Activated CD4-positive, alpha-beta T cell treated with anti-CD3 and anti-CD28 coated beads, Interleukin-2, amount 50 U/mL, for 24 hours (primary cell): ENCODE measurements at places on chromosomes 16 and 17.
A peak's percentile ranks its signal among the peaks of the same experiment; 100 is the strongest.

- no peak for DNase-seq
These were observed 16.9 kb upstream of the GLIS2 start for GRCh38 chr16:4298761-4299522.

- no peak for DNase-seq
These were observed 58.3 kb downstream of the CCT6B start for GRCh38 chr17:34902831-34903547.

GRCh38 chr17:43768382-43768781, 9.8 kb upstream of the SOST start:
- DNase-seq, result no peak

- DNase-seq, result no peak
These were observed 805.3 kb upstream of the SOX9 start for GRCh38 chr17:71315568-71315967.

DNA sequence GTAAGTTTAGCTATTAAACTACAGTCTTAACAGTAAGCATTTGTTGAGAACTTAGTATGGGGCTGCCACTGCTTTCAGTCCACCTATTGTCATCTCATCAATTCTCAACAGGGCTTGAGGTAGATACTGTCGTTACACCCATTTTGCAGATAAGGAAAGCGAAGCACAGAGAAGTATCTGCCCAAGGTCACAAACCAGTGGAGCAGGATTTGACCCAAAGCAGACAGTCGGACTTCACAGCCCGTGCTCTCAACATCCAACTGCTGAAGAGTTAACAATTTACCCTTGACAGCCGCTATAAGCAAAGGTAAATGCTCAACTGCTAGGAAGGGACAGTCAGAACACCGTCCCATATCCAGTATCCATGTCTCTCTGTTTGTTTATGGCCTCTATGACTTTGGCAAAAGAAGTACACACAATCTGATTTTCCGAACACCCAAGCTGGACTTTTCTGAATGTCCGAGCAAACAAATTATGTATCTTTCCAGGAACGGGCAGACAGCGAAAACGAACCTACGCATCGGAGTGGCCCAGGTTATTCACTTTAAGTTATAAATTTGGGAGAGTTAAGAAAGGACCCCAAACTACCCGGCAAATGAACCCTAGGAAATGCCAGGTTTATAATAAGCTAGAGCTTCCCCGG, 1.2 kb downstream of the SIAH1 start:
- DNase-seq, result no peak

DNA sequence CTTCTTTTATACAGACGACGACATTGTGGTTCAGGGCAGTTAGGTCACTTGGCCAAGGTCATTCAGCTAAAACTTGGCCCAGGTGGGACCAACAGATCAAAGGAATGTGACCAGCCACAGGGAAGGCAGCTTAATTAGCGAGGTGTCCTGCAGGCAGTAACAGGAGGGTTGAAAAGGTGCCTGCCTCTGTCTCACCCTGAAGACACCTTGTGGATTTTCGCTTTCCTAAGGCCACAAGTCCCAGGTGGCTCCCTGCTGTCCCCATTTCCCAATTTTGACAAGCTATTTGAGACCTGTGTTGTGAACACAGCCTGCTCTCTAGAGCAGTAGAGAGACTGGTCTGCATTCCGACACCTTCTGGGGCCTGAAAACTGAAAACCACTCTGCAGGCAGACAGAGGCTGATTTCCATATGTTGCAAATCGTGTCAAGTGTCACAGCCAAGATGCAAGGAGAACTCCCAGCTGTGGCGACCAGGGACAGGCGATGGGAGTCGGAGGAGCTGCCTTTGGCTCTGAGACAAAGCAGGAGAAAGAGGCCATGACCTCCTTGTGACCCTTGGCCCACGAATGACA, 593.1 kb upstream of the CDH5 start:
- no peak for DNase-seq

DNA sequence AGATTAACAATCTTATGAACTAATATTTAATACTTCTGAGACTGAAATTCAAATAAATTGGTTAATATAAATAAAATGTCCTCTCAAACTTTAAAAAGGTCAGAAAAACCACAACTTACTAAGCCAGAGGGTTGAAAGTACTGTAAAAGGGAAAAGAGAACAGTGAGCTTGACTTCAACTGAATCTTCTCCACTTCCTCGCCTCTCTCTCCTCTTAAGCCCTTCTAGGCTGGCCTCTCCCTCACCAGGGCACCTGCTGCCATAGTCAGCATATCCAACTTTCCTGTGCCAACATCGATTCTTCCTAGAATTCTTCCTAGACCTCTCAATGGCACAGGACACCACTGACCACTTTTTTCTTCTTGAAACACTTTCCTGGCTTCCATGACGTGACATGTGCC, 19.4 kb downstream of the GNA13 start:
- DNase-seq, result no peak

DNA sequence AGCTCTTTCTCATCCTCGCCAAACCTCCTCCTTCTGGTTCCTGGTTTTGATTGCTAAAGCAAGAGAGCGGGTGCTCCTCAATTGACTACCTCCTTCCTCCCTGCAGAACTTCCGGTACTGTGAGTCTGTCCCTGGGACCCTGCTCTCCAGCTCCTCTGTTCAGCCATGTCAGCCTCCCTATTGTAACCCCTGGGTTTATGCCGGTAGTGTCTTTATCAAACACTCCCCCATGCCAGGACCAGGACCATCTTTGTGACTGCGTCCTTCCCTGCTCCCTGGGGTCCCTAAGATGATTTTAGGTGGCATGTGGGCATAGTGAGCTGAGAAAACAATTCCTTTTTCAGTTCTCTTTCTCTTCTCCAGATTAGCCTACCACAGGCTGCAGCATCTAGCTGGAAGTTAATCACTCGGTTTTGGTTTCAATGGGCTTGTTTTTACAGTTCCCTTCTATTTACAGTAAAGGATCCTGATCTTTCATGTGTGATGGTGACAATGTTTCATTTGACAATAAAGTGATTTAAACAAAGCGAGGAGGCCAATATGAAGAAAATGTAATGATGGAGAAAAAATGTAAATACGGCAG, 27.7 kb upstream of the IL21R start:
- DNase-seq, result no peak

DNA sequence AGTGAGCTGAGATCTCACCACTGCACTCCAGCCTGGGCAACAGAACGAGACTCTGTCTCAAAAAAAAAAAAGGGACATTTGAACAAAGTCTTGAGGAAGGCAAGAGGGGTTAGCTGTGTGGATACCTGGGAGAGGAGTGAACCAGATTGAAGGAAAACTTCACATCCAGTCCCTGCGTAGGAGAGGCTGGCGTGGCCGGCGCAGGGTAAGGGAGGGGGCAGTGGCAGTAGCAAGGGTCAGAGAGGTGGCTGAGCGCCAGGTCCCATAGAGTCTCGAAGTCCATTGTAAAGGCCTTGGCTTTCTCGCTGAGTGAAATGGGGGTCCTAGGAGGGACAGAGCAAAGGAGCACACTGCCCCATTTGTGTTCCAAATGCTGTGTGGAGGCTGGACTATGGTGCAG, 171.8 kb upstream of the WSCD1 start:
- DNase-seq, result no peak

DNA sequence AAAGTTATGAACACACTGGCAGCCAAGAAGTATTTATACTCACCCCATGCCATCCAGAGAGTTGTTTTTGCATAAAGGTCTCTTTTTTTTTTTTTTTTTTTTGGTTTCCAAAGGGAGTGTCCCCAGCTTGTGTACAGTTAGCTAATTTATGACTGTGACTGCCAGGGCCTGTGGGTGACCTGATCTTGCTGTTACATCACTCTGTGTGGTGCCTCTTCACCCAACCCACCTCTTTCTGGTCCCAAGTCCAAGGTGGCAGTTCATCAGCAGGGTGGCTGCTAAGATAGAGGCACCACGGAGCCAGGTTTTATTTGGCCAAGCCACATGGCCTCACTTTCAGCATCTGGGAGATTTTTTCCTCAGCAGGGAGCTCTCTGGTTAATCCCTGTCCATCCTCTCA, at the start of gene NOS2:
Gene NOS2, minus strand, starts transcription at position 8 of the 400 bp plus-strand sequence. CDS start 1,720 bp downstream, outside the sequence.
- no peak for DNase-seq

DNA sequence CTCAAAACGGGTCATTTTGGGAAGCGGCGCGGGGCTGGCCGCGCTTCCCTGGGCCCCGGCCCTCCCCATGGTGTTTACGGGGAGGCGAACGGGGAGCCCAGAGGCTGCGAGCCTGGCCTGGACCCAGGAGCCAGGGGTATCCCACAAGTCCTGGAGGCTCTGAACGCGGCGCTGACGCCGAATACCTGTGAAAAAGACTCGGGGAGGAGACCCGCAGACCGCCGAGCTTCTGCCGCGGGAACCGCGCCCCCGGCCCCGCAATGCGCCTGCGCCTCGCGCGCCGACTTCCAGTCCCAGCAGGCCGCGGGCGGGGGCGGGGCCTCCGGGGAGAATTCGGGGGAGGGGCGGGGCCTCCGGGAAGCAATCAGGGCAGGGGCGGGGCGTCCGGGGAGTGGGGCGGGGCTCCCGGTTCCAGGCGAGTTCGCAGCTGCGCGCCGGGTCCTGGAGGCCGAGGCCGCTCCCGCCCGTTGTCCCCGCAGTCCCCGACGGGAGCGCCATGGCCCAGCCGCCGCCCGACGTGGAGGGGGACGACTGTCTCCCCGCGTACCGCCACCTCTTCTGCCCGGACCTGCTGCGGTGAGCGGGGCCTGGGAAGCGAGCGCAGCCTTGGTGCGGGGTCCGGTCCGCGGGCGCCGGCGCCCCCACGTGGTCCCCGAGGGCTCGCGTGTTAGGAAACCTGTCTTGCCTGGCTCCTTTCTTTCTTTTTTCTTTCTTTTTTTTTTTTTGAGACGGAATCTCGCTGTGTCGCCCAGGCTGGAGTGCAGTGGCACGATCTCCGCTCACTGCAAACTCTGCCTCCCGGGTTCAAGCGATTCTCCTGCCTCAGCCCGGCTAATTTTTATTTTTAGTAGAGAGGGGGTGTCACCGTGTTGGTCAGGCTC, at the start of gene DECR2:
Gene DECR2, plus strand, starts transcription at position 418 of the 881 bp plus-strand sequence. Its CDS starts 79 bp downstream, at position 497.
- DNase-seq, result peak; percentile 99

- no peak for DNase-seq
These were observed 2.4 kb downstream of the ZNF768 start for GRCh38 chr16:30523768-30524574.

GRCh38 chr17:45968732-45969131, 30.3 kb upstream of the STH start:
- no peak for DNase-seq

DNA sequence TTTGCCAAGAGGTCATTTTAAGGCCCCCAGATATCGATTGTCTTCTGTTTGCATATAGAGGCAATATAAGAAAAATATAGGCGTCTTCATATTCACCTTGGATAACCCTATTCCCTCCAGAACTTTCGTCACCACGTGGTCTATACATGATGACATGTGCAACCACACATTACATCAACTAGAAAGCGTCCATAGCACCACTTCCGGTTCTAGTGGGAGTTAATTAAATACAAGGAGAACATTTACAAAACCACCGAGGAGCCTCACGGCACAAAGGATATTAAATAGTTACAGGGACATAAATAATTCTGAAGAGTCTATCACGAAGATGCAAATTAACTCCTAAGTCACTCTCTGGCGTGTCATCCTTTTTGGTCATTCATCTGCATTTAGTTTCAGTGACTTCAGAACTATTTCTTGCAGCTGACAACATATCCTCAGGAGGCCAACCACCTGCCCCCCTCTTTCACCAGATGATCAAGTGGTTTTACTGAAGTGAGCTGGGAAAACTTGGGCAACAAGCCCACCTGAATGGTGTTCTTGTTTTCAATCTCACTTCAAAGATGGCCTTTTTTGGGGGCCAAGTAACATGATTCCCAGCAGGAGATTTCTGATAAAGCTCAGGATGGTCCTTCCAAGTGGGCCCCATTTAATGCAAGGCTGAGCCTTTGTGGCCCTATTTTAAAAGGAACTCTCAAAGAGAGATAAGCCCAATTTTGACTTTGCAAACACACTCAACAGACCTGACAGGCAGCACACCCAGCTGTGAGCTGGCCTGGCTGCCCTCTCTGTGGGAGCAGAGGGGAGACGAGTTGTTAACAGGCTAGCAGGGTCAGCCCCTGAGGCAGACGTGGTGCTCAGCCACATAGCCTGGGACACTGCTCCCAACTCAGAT, 15.3 kb downstream of the CMTM3 start:
- no peak for DNase-seq

DNA sequence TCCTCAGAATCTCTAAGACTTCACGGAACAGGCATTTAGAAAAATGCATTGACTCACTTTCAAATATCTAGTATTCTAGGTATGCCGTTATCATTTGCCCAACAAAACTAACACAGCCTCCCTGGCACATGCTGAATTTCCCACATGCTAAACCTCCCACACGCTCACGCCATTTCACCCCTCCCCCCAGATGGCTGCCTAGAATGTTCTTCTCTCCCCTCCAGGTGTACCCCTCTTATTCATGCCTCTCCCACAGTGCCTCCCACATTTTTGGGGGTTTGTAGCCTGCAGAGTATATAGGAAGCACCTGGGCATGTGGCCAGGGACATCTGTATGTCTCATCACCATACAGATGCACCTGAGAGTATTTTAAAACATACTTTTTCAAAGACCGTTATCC, 38.2 kb upstream of the ICAM2 start:
- no peak for DNase-seq

GRCh38 chr16:75247249-75247648, 4.2 kb downstream of the BCAR1 start:
- no peak for DNase-seq

GRCh38 chr16:31874366-31875111, 932 bp downstream of the ZNF267 start:
- DNase-seq, result no peak

DNA sequence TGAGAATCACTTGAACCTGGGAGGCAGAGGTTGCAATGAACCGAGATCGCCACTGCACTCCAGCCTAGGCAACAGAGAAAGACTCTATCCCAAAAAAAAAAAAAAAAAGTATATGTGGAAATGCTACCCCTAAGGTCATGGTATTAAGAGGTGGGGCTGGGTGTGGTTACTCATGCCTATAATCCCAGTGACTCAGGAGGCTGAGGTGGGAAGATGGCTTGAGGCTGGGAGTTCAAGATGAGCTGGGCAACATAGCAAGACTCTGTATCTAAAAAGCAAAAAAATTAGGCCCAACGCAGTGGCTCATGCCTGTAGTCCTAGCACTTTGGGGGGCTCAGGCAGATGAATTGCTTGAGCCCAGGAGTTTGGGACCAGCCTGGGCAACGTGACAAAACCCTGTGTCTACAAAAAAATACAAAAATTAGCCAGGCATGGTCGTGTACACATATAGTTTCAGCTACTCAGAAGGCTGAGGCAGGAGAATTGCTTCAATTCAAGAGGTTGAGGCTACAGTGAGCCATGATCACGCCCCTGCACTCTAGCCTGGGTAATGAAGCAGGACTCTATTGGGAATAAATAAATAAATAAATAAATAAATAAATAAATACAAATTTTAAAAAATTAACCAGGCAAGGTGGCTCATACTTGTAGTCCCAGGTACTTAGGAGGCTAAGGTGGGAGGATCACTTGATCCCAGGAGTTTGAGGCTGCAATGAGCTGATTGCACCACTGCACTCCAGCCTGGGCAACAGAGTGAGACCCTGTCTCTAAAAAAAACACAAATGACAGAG, 32.3 kb upstream of the NUFIP2 start:
- no peak for DNase-seq
